Type B pancreatic cell (in vitro differentiated cells): ENCODE measurements at places on chromosomes 12 and 14. TPM values are rescaled to one million over a fixed set of nuclear protein-coding genes. Genes with fewer than 3 reads are reported as not detected.
A peak's percentile ranks its signal among the peaks of the same experiment; 100 is the strongest.

- DNase-seq = no peak
Observed at GRCh38 chr12:123095078-123095881, 55.6 kb downstream of the PITPNM2 start.

DNA sequence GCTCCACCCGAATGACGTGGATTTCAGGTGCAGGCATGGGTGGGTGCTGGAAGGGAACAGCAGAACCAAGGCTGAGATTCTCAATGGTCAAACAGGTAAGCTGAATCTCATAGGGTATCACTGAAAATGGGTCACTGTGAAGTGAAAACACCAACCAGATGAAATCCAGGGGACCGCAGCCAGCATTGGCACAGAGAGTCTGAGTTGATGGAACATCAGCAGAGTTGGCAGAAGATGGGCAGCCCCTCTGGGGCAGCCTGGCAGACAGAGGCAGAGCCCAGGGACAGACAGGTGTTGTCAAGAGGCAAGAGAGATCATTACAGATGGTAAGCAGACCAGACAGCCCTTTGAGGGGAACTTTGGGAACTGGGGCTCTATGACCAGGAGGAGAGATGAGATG, 48.0 kb downstream of the ACTN1 start:
- no peak for DNase-seq

DNA sequence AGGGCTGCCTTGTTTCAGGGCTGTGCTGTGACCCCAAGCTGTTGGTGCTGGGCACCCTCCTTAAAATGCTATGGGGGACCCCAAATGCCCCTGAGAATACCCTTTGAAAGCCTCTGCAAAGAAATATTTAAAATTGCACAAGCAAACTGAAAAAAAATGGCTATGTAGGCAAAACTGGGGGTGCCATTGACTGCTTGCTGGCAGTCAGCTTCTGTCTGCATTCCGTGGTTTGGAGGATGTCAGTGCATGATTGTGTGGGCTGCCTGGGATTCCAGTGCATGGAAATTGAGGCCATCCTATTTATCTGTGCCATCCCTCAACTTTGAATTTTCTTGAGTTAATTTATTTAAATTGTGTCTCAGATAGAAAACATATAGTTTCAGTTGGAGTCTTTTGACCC, 113.7 kb upstream of the RTL1 start:
- peak; percentile 20 for DNase-seq

- DNase-seq = no peak
Observed at GRCh38 chr14:33297565-33297964, 358.9 kb downstream of the NPAS3 start.

DNA sequence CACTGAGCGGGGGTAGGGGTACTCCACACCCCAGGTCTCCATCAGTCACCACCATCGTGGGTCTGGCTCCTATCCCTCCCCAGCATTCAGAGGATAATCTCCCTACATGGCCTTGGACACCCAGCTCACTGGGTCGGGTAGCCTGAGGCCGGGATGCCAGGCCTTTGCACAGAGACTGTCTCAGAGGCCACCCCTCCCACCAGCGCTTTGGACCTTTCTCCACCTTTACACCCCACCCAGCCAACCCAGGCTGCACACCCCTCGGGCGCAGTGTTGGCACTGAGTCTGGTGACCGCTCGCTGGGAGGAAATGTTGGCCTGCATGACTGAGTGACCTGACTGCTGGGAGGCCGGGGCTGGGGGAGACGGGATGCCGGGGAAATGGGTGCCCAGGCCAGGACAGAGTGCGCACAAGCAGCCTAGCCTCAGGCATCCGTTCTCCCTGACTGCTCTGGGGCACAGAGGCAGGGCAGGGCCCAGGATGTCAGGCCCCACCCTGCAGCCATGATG, 10.6 kb upstream of the LBHD2 start:
- no peak for DNase-seq

DNA sequence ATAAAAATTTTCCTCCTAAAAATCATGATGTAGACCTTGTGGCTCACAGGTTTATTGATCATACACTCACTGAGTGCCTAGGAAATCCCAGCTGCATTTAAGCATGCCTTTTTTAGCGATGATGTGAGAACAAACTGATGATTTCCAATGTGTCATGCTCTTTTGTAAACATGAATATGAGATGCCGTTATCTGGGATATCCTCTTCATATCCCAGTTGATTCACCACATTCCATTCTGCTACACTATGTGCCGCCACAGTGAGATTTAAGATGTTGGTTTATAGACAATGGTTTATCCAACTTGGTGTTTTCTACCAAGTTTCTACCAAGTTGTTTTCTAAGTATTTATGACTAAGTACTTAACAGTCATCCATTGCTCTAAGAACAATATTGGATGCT, 5.2 kb downstream of the OR4E1 start:
- no peak for DNase-seq

DNA sequence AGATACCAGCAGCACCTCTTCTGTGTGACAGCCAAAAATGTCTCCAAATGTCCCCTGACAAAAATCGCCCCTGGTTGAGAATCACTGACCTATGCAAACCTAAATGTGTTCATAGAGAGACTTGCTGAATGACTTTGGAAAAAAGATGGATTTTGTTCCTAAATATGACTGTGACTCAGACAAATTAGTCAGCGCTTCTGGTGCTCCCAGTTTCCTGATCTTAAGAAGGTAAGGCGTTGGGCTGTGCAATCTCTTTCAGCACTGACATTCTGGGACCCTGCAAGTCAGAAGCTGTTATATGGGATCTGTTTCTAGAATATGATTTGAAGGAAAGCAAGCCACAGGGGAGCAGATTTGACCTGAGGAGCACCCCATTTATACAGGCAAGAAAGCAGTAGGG, 90.6 kb upstream of the PWP1 start:
- DNase-seq = no peak

DNA sequence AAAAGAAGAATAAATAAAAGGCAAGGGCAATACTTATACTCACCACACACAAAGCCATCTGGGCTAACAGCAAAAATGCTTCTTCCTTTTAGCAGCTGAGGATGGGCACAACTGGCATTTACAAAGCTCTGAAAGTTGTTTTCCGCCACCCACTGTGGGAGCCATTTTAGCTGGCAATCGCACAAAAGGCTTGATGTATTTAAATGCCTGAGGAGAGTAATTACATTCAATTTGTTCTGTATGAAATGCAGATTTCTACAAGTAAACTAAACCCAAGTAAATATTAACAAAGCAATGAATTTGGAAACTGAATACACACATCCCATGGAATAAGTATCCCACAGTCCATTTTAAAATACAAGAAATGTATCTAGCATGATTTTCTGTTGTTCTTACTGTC, 37.5 kb downstream of the LRIG3 start:
- no peak for DNase-seq

- no peak for DNase-seq
Observed at GRCh38 chr14:71891970-71892369, 40.3 kb upstream of the RGS6 start.

GRCh38 chr12:18799561-18799960, 61.6 kb downstream of the CAPZA3 start:
- DNase-seq = no peak

The DPF3 gene
- total RNA-seq = 4.5 and 5.8 TPM in 2 replicates

The SLC2A14 gene
- total RNA-seq = 7.0 and 50.0 TPM in 2 replicates
